Motor neuron (in vitro differentiated cells): ENCODE measurements at places on chromosomes 2 and 18. TPM values are rescaled to one million over a fixed set of nuclear protein-coding genes. Genes with fewer than 3 reads are reported as not detected.
A peak's percentile ranks its signal among the peaks of the same experiment; 100 is the strongest.

GRCh38 chr18:58025733-58026132 is 18.3 kb upstream of the NEDD4L start:
- no peak for ATAC-seq

PJVK gene
- 12.0 and 12.8 TPM in 2 replicates for total RNA-seq

- no peak for ATAC-seq
Measured at GRCh38 chr2:144421606-144422510, 98.1 kb downstream of the ZEB2 start.

- peak; percentile 71 for ATAC-seq
Measured at GRCh38 chr18:41390309-41390708, 564.7 kb upstream of the PIK3C3 start.

DNA sequence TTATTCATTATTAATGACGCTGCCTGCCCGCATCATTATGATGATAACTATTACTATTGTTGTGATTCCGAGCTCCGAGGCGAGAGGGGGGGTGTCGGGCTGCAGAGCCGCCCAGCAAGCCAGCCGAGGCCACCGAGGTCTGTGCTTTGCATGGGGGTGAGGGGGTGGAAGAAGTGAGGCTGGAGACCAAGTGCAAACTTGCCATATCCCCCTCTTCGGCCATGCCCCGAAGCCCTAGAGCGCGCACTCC is 3.6 kb downstream of the BCL11A start:
- peak; percentile 6 for ATAC-seq

MGAT4A gene
- 10.2 and 18.0 TPM in 2 replicates for total RNA-seq

EHD3 gene
- total RNA-seq: 7.3 and 8.8 TPM in 2 replicates

METTL5 gene
- total RNA-seq: 48.3 and 56.4 TPM in 2 replicates

- ATAC-seq: no peak
Measured at GRCh38 chr18:68555879-68556301, 159.0 kb downstream of the TMX3 start.

ACAA2 gene
- total RNA-seq: 40.2 and 50.3 TPM in 2 replicates

DNA sequence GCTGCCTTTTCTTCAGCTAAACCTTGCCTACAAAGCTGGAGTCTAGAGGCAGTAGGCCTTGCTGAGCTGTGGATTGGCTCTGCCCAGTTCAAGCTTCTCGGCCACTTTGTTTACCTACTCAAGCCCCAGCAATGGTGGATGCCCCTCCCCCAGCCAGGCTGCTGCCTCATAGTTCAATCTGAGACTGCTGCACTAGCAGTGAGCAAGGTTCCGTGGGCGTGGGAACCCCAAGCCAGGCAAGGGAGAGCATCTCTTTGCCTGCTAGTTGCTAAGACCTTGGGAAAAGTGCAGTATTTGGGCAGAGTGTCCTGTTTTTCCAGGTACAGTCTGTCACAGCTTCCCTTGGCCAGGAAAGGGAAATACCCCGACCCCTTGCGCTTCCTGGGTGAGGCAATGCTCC is 68.9 kb downstream of the VAPA start:
- ATAC-seq: no peak

UGT1A1 gene
- total RNA-seq: 1.6 and 2.2 TPM in 2 replicates

DNA sequence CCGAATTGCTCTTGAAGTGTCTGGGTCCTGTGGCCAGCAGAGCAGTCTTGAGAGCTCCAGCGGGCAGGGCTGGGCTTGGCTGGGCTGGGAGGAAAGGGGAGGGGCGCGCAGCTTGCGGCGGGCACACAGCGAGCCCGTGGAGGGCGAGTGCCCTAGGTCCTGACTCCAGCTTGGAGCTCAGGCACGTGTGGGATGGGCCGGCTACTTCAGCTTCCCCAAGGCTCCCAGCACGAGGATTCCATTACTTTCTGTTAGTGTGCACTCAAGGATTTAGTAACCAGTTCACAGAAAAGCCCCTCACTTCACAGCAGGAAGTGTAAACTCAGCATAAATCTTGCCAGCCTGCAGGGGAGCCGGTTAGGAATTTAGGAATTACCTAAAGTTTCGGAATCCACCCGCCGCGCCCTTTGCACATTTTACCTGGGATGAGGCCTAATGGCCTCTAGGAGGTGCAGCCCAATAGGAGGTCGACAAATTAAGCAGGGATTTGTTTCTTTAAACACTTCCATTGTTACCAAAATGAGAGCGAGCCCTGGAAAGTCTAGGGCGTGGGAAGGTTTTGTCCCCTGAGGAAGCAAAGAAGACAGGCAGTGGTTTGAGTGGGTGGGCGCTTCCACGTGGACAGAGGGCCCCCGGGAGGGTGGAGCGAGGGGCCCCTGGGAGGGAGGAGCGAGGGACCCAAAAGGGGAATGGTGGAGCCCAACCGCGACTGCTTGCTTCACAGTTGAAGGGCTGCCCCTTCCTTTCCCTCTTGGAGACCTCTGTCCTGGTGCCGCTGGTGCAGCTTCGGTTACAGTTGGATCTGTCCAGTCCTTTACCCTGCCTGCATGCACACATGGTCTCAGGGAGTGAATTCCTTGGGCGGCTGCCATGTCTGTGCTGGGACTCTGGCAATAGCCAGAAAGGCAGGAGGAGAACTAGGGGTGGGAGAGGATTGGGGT is 93.3 kb downstream of the CTAGE1 start:
- peak; percentile 85 for ATAC-seq

DNER gene
- total RNA-seq: 102 and 117 TPM in 2 replicates

DNA sequence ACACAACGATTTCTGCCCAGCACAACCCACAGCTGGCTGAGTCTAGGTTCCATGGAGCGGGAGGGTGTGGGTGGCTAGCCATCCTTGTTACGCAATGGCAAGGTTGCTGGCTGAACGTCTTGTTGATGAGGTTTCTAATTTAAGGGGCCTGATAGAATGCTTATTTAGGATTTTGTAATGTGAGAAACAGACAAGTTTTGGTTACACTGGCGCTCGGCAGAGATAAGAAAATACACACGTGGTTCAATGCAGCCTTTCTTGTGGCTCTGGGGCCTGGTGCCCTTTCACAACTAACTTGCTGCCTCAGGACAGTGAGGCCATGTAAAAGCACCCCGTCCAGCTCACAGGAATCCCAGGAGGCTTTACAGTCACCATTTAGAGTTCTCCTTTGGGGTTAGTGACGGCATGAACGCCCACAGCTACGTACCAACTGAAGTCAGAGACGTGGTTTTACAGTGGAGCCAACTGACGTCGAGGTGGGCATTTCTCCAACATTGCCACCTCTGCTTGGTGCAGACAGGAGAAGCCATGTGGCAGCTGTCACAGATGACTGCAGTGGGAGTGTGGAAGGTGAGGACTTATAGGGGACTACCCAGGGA is 29.7 kb upstream of the PIEZO2 start:
- no peak for ATAC-seq

CD8B2 gene
- 0.14 and 0.15 TPM in 2 replicates for total RNA-seq

DNA sequence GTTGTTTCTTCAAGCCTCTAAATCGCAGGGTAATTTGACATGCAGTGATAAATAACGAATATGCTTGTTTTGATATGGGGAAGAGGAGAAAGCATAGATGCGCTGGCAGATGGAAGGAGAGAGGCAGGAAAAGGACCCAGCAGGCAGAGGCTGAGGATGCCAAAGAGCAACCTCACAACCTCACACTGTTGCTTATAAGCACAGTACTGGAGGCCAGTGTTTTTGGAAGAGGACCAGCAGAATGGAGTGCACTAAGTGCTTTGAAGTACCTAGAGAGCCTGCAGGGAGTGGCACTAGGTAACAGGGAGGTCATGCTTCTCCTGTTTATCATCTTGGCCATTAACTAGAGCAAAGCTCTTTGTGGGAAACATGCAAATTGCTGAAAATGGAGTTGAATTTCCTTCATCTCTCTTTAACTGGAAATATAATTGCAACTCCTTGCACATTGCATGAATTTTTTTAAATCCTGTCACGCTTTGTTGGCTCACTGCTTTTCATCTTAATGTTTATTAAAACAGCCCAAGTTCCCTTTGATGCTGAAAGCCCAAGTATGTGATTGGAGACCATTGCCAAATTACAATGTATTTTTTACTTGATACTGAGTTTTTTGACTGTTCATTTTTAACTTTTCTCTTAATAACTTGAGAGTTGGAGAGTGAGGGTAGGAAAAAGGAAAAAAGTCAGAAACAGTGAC is 236.4 kb downstream of the LRRTM1 start:
- peak; percentile 35 for ATAC-seq

- no peak for ATAC-seq
Measured at GRCh38 chr2:186746584-186746983, 52.7 kb downstream of the FAM171B start.

TCF23 gene
- 0.16 and 0.20 TPM in 2 replicates for total RNA-seq

TTN gene
- 1.1 and 1.3 TPM in 2 replicates for total RNA-seq

CDC42EP3 gene
- 0.63 and 5.3 TPM in 2 replicates for total RNA-seq

DNA sequence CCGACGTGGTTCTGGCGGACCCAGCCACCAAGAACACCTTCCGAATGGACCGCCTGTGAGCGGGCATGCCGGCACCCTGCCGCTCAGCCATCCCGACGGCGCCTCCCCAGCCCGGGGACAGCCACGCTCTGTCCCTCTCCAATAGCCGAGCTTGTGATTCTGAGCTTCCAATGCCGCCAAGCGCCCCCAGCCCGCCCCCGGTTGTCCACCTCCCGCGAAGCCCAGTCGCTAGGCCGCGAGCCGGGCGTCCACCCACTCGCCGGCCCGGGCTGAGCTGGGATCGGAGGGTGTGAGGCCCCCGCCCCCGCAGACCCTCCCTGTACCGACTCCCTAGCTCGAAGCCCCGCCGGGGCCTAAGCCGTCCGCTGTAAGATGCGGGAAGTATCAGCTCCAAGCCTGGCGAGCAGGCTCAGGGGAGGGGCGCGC is 1195.1 kb upstream of the CHAC2 start:
- ATAC-seq: no peak

HRH4 gene
- total RNA-seq: 0.15 and 0.27 TPM in 2 replicates

ELOA2 gene
- total RNA-seq: 0.32 and 0.47 TPM in 2 replicates

GRCh38 chr2:127029350-127030051 is 77.5 kb downstream of the BIN1 start:
- ATAC-seq: no peak

- no peak for ATAC-seq
Measured at GRCh38 chr2:222393733-222394267, 30.5 kb upstream of the SGPP2 start.

DNA sequence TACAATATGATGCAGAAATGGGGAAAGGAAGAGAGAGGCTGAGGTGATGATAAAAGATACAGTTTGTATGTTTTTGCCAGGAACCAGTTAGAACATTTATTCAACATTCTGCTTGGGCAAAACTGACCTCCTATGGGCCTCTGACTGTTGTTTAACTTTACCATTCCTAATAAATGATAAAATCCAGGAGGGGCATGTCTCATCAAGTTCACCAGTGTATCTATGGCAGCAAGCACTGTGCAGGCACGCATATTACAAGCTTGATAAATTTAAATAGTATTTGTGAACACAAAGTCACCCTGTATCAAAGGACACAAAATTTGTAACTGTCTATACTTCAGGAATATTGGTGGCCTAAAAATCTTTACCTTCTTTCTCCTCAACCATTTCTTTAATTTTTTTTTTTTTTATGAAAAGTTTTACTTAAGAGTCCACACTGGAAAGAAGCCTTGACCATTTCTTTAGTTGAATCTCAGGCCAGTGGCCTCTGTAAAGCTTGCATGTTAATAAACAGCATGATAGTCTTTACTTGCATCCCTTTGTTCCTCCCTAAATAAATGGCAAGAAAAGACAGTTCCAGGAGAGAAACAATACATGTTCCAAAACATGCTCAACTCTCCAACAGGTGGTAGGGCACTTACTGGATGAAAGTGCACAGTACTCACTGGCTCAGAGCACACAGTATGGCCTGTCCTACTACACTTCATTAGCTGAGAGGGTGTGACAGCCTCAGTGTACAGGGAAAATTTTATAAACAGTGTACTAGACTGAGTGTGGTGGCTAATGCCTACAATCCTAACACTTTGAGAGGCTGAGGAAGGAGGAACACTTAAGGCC is 52.3 kb downstream of the SOS1 start:
- peak; percentile 15 for ATAC-seq

EFHD1 gene
- total RNA-seq: 2.8 TPM in 2 replicates

DNA sequence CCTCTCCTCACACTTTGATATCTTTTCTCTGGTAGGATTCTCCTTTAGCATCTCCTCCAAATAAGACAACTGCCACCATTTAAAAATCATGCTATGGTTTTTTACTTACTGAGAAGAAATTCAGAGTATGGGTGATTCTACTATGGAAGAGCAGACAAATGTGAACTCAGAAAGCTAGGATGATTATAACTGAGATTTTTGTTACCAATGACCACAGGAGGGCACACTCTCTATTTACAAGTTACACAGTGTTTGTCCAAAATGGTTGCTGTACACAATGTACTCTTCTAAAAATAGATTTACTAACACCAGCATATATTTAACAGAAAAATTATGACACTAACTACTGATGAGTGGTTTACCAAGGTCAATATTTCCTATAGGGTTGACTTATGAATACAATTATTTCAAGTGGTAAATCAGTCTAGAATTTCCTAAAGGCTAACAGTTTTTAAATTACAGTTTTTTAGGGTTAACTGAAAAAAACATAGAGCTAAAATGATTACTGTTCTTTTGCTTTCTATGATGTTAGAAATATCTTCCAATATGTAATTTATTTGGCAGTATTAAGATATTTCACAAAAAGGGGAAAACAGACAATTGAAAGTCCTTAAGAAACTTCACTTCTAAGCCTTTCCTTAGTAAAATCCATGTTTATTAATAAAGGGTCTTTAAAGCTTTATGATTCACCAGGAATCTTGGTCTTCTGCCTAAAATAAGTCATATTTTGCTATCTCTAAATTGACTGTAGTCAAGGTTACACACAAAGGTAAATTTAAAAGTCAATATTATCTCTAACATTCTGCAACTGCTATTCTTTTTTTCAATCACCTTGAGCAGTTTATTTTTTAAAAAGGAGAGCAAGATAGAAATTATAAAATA is 57.2 kb downstream of the MAP4K3 start:
- ATAC-seq: peak; percentile 76
